Right cardiac atrium (tissue), 5 donors: ENCODE measurements at places on chromosomes 1 and 21. TPM values are rescaled to one million over a fixed set of nuclear protein-coding genes. Genes with fewer than 3 reads are reported as not detected.

SLAMF6 gene
- 0.34 TPM for polyA plus RNA-seq

DYRK1A gene
- polyA plus RNA-seq, result 28.4 TPM

KIF1B gene
- polyA plus RNA-seq, result 23.8 TPM

IRF6 gene
- 22.6 TPM for polyA plus RNA-seq

FCMR gene
- polyA plus RNA-seq, result 0.81 TPM

- peak; percentile 56 for DNase-seq
Observed at GRCh38 chr1:1050577-1051052, 23.5 kb downstream of the RNF223 start.

DNA sequence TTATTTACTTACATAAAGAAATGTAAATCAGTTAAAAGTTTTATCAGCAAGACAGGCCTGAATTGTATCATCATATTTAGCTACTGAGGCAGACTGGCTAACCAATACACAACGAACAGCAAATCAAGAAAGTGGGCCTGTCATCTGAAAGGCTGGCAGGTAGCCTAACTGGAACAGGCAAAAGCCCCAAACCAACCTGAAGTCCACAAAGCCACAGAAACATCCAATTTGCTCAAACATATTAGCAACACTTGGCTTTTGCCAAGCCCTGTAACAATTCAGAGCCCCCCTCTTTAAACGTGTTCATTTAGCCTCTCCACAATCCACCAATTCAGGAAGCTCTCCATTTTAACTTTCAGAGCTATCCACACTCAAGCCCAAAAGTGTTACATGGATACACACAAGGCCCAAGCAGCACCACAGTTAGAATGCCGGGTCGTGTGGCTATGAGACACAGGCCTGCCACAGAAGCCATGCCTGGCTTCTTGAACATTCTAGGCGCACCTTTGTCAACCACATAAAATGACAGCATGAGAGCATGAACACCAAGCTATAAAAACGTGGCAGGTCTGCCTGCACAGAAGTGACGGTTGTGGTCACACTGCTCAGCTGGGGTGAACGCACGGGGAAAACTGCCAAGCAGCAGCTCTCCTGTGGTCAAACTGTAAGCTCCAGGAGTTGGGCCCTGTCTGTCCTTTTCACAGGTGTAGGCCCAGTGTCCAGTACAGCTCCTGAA is 49.3 kb downstream of the CD34 start:
- DNase-seq, result no peak

GRCh38 chr1:244414543-244414942 is 37.2 kb downstream of the ADSS2 start:
- DNase-seq, result no peak

- DNase-seq, result no peak
Observed at GRCh38 chr1:10398278-10398733, 558 bp upstream of the PGD start.

GRCh38 chr1:162922201-162922600 is 61.2 kb upstream of the CCDC190 start:
- DNase-seq, result no peak

- DNase-seq, result no peak
Observed at GRCh38 chr1:175040324-175040879, 17.2 kb upstream of the MRPS14 start.

- no peak for DNase-seq
Observed at GRCh38 chr1:152946248-152946647, 758 bp upstream of the SPRR5 start.

GRCh38 chr1:27615346-27616192 is 11.6 kb upstream of the AHDC1 start:
- DNase-seq, result no peak

GRCh38 chr1:217240656-217241055 is 390.2 kb downstream of the GPATCH2 start:
- no peak for DNase-seq

GRCh38 chr1:230124186-230125128 is 57.4 kb downstream of the GALNT2 start:
- DNase-seq, result peak; percentile 32

DNA sequence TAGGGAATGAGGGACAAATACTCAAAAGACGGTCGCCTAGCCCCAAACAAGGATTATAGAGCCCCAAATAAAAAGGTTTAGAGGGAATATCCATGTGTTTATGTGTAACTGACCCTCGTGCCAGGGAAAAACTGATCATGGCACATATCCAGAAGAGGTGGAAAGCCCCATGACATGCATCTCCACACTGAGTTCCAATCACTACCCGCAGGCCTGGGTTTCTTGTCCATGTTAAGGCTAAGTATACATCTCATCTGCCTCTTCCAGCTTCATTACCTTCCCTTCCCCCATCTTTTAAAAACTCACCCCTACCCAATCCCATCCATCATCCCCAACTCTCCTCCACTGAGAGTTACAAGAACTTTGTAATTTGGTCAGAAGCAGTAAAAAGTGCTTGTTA is 15.2 kb downstream of the GADD45A start:
- no peak for DNase-seq

DNA sequence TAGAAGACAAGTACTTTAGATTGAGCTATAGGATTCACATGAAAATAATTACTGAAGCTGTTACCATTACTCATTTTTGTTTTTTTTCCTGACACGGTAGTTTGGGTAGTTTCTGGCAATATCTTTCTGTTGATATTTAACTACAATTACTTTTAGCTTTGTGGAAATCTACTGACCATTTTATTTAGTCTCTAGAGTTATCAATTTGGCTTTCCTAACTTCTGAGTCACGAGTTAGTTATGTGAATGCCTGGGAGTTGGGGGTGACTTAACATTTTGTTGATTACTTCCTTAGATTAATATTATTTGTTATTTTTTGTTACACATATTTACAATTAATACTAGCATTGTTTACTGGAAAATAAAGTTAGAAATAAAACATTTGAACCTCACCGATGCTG is 160.6 kb downstream of the HMCN1 start:
- DNase-seq, result no peak

GRCh38 chr1:169288011-169288414 is 79.6 kb downstream of the NME7 start:
- DNase-seq, result no peak

GRCh38 chr1:153546371-153546770 is 765 bp upstream of the S100A4 start:
- no peak for DNase-seq

DNA sequence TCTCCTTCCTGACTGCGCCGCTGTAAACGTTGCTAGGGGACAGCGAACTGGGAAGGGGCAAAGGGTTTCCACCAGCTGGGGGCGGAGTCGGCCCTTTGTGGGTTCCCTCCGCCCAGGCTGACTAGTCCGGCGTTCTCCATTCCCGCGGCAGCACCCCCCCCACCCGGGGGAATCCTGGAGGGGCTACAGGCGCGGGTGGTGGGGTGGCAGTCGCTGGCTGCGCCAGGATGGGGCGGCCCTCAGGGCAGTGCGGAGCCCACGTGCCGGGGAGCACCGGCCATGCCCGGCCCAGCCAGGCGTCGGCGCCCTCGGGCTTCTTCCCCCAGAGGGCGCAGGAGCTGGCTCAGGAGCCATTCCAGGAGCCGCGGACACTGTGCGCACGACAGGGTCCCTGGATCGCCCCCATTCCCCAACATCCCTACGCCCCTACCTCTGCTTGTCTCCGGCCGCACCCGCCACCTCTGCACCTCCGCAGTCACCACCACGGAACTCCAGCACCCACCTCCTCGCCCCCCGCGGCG is 476 bp downstream of the BATF3 start:
- peak; percentile 76 for DNase-seq

DNA sequence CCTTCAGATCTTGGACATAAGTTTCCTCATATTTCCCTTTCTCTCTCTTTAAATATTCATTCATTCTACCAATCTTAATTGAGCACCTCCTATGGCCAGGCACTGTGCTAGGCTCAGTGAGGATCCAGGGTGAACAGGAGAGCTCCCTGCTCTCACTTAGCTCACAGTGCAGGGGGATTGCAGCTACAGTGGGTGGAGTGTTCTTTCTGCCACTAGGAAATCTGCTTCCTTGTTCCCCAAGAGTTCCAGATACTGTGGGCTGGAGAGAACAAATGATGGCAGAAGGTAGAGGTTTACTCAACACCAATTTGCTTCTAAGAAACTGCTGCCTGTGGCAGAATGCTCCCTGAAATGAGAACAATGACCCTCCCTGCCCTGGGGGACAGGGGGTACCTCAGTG is 5.1 kb upstream of the FABP3 start:
- DNase-seq, result no peak

DNA sequence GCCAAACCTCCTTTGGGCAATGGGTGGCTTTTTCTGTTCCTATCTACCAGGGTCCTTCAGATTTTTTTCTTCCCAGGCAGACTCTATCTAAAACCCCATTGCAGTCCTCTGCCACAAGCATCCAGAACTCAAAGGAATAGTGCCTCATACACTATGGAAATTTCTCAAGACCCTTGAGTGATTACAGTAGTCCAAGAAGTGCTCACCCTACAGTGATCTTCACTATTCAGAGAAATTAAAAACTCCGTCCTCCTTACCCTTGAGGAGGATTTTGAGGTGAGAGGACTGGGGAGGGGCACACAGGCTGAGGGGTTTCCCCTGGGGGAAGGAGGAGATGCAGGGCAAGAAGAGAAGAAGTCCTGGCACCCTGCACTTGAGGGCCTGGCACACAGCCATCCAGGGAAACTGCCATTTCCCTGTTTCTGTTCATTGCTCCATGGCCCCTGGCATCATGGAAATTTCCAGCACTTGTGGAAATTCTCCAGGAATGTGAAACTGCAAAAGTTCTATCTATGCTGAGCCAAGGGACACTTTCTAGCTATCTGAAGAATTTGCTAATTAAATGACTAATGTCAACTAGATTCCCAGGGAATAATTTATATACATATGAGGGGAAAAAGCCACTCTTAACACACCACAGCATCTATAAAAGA is 102.5 kb upstream of the ATP1B1 start:
- DNase-seq, result peak; percentile 80

- DNase-seq, result no peak
Observed at GRCh38 chr1:37282764-37283163, 191.6 kb upstream of the ZC3H12A start.

- DNase-seq, result no peak
Observed at GRCh38 chr1:229768232-229768631, 142.2 kb downstream of the URB2 start.

GRCh38 chr1:224510880-224511645 is 76.5 kb upstream of the WDR26 start:
- no peak for DNase-seq

DNA sequence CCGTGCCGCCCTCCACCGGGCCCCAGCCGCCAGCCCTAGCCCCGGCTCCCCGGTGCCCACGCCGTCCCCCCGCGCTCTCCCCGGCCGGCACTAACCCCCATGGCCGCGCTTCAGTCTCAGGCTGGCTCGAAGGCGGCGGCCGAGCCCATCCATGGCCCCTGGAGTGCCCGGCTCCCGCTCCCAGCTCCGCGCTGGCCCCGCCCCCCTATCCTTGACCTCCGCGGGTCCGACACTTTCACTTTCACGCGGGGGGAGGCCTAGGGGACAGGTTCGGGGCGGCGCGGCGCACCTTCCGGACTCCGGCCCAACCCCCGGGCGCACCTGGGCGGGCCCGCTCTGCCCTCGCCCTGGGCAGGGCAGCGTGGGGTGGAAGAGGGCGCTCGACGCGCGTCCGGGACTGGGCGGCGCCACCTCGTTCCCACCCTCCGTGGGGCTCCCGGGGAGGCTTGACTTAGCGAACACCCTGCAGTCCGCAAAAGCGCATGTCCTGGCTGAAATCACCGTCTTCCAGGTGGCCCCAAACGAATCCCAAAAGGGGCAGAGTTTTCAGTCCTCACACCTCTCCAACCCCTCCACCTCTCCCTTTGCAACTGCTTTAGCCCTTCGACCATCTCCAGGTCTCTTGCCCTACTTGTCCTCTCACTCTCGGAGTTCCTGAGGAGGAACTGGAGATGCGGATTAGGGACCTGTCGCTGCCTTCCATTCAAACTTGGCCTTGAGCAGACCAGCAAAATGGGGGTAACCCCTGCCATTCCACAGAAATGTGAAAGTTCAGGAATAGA is 3.9 kb upstream of the DENND2D start:
- peak; percentile 82 for DNase-seq
